ENCODE measurements at places on chromosomes 1 and 21.

GRCh38 chr21:33751120-33751519, 108.8 kb downstream of the ITSN1 start:
- no peak for DNase-seq

DNA sequence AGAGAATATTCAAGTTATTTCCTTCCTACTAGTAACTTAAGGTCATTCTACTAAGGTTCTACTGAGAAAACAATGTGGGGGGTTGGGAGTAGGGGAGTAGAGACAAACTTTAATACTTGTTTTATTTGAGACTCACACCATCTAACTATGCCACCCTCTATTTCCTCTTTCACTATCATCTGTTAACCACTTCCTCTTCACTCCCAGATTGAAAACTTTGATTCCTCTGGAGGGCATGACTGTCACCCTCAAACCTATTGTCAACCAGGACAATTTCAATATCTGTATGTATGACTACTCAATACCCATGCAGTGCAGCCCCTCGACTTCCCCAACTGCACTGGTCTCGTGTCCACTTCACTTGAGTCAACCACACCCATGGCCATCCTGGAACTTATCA, 165.6 kb upstream of the POGK start:
- DNase-seq: no peak

- no peak for DNase-seq
Observed at GRCh38 chr1:11885916-11886315, 27.2 kb upstream of the NPPB start.

GRCh38 chr1:196308176-196308575, 300.1 kb downstream of the KCNT2 start:
- DNase-seq: no peak

DNA sequence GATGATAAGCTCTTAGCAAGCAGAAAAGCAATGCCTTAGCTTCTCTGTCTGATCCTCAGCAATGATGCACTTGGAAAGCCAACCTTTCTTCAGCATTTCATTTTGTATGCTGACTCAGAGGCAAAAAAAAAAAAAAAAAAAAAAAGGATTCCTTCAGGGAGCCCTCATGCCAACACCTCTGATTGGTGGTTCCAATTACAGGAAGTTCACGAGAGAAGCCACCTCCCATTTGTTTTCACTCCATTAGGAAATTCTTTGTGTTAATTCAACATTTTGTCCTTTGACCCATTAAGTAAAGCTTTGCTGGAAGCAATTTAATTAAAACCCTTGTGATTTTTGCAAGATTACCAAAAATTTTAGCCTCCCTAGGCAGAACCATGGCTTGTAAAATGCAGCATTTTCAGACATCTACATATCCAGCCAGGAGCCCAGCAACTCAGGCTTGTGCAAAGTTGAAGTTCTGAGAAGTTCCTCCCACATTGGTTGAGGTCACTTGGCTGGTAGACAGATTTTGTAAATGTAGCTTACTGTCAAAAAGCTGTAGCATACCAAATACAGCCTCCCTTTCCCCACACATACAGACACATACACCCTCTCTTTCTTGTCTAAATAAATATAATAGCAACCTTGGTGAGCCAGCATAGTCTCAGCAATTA, 27.1 kb upstream of the VTCN1 start:
- DNase-seq: no peak

DNA sequence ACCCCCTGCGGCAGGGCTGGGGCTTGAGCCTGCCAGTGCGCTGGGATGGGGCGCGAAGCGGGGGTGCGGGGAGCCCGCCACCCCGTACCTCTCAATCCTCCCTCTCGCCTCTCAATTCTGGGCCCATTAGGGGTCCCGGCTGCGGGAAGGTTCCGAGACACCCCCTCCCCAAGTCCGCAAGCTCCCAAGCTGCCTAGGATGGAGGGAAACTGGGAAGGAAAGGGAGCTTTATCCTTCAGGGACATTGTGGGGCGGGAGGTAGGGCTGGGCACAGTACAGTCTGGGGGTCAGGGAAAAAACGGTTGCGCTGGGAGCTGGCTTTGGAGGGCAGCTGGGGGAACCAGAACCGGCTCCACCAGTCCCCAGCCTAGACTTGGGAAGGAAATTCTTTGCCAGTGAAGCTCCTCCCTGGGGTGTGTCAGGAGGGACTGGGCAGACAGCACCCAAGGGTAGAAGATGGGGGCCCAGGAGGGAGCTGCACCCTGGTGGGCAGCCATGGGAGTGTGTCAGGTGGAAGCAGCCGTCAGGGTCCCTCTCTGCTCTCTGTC, 904 bp downstream of the GJB3 start:
- DNase-seq: no peak

- DNase-seq: no peak
Observed at GRCh38 chr1:74641876-74642275, 31.7 kb downstream of the ERICH3 start.

- DNase-seq: no peak
Observed at GRCh38 chr1:67614511-67614934, 70.5 kb upstream of the GADD45A start.

- DNase-seq: no peak
Observed at GRCh38 chr1:21937034-21937371, at the start of gene HSPG2. TSS of gene HSPG2 (minus strand) at chr1:21937310. CDS start at chr1:21937217, 93 bp downstream.

GRCh38 chr1:41537251-41537650, 52.8 kb upstream of the EDN2 start:
- no peak for DNase-seq

DNA sequence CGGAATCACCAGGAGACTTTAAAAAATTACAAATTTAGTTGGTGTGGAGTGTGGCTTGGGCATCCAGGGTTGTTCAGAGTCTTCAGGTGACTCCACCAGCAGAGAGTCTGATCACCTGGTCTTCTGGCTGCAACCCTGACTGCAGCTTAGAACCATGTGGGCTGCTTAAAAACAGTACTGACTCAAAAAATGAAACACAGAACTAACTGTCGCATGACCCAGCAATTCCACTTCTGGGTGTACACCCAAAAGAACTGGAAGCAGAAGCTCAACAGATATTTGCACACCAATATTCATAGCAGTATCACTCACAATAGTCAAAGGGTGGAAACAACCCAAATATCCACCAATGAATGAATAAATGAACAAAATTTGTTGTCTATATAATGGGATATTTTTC, 17.3 kb downstream of the TLR5 start:
- DNase-seq: peak; percentile 44

GRCh38 chr1:216502528-216503162, 79.4 kb upstream of the USH2A start:
- DNase-seq: no peak

- DNase-seq: no peak
Observed at GRCh38 chr1:208641579-208642280, 397.5 kb upstream of the PLXNA2 start.

- no peak for DNase-seq
Observed at GRCh38 chr1:53503433-53504217, 44.4 kb downstream of the DMRTB1 start.

GRCh38 chr1:151419819-151420218, 20.4 kb downstream of the PSMB4 start:
- no peak for DNase-seq

DNA sequence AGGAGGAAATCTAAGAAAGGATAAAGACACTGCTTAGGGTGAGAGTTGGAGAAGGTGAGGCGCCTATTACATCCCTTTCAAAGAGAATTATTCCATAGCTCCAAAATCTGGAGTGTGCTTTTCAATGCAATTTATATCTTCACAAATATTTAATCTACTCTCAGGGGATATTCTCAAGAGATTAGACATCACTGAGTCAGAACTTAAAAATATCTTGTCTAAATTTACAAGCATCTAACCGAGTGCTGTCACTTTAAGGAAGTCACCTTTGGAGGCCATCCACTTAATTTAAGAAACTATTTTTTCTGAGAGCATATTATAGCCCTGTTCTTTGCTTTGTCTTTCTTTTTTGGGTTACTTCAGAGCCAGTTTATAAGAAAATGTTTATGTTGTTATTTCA, 134.6 kb downstream of the TNFSF18 start:
- no peak for DNase-seq

DNA sequence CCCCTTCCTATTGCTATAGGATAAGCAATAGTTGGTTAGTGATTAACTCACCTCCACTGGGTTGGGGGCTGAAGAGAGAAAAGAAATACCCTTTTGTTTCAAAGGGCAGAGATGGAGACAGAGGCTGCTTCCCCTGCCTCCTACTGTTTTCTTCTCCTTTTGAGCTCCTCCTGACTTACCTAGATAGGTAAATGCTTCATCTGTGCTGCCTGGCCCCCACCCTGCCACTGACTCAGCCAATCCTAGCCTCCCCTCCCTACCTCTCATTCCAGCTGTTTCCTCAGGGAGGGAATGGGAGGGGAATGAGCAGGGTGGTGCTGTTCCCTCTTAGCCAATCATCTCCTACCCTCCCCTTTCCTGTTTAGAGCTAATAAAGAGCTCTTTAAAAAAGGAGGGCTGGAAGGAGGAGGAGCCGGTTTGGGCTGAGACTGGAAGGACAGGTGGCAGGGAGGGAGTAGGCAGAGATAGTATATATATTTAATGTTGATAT, at the start of gene C1orf116:
Gene C1orf116, minus strand, starts transcription at position 229 of the 490 bp plus-strand sequence. CDS start 5,158 bp downstream, outside the sequence.
- DNase-seq: no peak

GRCh38 chr1:189131576-189131975, 1346.1 kb downstream of the BRINP3 start:
- DNase-seq: no peak

DNA sequence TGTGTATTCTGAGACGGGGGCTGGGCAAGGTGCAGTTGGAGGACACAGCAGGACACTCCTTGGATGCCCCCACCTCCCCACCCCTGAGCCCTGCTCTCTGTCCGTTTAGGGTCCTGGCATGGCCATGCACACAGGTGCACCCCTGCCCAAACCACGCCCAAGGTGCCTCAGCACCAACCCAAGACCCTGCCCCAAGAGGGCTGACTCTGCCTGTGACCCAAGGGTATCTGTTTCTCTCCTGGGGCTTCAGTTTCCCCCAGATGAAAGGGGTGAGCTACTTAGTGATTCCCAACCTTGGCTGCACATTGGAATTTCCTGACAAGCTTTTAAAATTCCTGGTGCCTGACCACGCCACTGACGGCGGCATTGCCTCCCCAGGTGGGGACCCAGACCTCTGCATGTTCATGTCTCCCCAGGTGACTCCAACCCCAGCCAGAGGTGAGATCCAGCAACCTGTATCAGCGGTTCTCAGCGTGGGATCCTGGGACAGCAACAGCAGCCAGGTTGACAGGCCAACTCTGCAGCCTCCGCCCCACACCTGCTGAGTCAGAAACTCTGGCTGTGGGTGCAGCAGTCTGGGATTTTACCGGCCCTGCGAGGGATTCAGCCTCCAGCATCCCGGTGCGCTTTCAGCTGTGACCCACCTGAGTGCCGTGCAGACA, 483.4 kb downstream of the NPHP4 start:
- no peak for DNase-seq

GRCh38 chr1:110580244-110580643, 25.9 kb downstream of the KCNA2 start:
- no peak for DNase-seq

- no peak for DNase-seq
Observed at GRCh38 chr21:28522014-28522799, 470.5 kb downstream of the LTN1 start.

GRCh38 chr1:85135392-85135798, 65.4 kb downstream of the SYDE2 start:
- DNase-seq: no peak

- no peak for DNase-seq
Observed at GRCh38 chr1:47184090-47184821, 5.6 kb downstream of the PDZK1IP1 start.

GRCh38 chr1:177020851-177021589, 143.5 kb downstream of the ASTN1 start:
- DNase-seq: no peak

DNA sequence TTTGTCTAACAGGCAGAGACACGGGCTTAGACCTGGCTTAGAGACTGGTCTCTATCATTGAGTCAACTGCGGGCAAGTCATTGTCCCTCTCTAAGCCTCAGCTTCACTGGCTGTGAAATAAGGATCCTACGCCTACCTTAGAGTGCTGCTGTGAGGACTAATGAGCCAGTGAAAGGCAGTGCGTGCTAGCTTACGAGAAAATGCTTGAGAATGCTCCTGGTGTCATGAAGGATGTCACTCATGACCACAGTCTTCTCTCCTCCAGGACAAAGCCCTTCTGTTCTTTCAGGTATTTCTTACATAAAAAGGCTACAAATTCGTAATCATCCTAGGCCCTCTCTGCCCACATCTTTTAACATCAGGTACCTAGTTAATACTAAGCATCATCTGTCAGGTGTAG, 16.5 kb upstream of the A3GALT2 start:
- DNase-seq: no peak

DNA sequence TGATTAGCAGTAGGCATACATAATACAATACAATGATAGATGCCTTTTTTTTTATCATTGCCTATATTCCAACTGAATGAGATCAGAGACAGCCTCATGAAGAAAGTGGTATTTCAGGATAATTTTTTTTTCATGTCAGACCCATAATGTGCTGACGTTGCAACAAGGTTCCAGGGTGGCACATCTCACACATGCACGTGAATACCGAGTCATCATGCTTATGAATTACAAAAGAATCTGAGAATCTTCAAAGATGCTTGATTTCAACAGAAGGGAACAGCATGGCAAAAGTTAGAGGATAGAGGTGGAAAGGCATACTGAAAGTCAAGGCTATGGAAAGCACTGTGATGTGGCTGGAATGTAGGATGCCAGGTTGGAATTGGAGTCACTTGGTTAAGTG, 5.0 kb upstream of the RNF11 start:
- DNase-seq: no peak

DNA sequence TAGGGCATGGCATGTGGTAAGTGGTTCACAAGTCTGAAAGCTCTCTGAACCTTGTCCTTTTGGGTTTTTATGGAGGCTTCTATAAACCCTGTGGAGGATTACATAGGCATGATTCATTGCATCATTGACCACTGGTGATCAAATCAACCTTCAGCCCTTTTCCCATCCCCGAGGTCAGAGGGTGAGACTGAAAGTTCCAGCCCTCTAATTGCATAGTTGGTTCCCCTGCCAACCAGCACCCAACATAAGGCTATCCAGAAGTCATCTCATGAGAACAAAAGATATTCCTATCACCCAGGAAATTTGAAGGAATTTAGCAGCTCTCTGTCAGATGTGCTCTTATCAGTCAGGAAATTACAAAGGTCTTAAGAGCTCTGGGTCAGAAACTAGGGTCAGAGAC, 89.5 kb upstream of the ARTN start:
- DNase-seq: no peak

DNA sequence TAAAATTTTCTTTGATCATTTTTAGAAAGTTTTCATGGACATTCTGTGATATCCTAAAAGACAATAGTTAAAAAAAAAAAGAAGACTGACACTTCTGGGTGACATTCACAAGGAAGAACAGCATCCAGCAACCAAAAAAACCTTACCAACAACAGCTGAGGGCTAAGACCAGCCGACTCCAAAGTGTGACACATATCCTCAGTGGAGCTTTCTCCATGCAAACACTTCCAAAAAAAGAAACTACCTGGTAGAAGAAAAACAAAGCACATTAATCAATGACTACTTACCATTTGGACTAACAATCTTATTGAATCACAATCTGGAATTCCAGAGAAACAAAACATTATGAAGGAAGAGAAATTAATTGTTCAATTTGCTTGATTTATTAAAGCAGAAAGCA, 88.2 kb downstream of the IARS2 start:
- no peak for DNase-seq

DNA sequence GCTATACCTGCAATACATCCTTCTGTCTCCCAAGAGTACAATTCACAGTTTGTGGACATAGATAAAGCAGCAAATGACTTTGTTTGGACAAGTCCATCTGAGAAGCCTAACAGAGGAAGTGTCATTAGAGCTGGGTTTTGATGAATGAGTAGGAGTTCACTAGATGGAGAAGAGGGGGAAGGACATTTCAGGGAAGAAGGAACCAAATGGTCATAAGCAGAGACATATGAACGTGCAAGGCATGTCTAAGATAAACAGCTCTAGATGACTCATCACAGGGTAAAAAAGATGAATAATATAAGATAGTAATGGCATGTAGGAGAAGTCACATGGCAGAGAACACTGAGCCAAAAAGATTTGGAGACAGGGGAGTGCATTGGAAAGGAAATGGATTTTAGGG, 54.5 kb downstream of the HMGB4 start:
- DNase-seq: no peak
